ENCODE measurements at places on chromosomes 5 and 9. TPM values are rescaled to one million over a fixed set of nuclear protein-coding genes. Genes with fewer than 3 reads are reported as not detected.

The GPX8 gene
- 9.5 TPM for total RNA-seq

GRCh38 chr5:57179262-57180200 is 5.7 kb downstream of the GPBP1 start:
- H3K27me3 ChIP-seq = no peaks in the 10 kb centered on the region
- no peak overlapping the region for H3K27ac ChIP-seq
- peaks cover 12% of the 10 kb centered on the region for H3K36me3 ChIP-seq
- no peak for DNase-seq
- H3K4me1 ChIP-seq = peaks cover 61% of the 10 kb centered on the region

The C5orf34 gene
- 2.6 TPM for total RNA-seq

The IFT74 gene
- 11.6 TPM for total RNA-seq

GRCh38 chr9:86649913-86650312 is 295.7 kb upstream of the TUT7 start:
- H3K27me3 ChIP-seq = no peaks in the 10 kb centered on the region
- DNase-seq = no peak
- no peak overlapping the region for H3K27ac ChIP-seq
- H3K4me1 ChIP-seq = no peaks in the 10 kb centered on the region
- no peak overlapping the region for H3K4me3 ChIP-seq

- no peak overlapping the region for H3K27ac ChIP-seq
- H3K27me3 ChIP-seq = no peaks in the 10 kb centered on the region
- no peak overlapping the region for H3K4me3 ChIP-seq
- no peaks in the 10 kb centered on the region for H3K4me1 ChIP-seq
- DNase-seq = no peak
- H3K36me3 ChIP-seq = no peaks in the 10 kb centered on the region
Measured at GRCh38 chr9:101269591-101270283, 115.1 kb downstream of the BAAT start.

The KCNMB1 gene
- 1.5 TPM for total RNA-seq

- no peak overlapping the region for H3K4me3 ChIP-seq
- DNase-seq = no peak
- no peaks in the 10 kb centered on the region for H3K4me1 ChIP-seq
- no peaks in the 10 kb centered on the region for H3K27me3 ChIP-seq
- no peak overlapping the region for H3K27ac ChIP-seq
Measured at GRCh38 chr5:100188339-100188738, 346.8 kb upstream of the FAM174A start.

The PCDHGA6 gene
- 3.9 TPM for total RNA-seq

- H3K27ac ChIP-seq = no peak overlapping the region
- H3K27me3 ChIP-seq = no peaks in the 10 kb centered on the region
- H3K4me1 ChIP-seq = no peaks in the 10 kb centered on the region
- no peak overlapping the region for H3K4me3 ChIP-seq
- peak; percentile 48 for DNase-seq
Measured at GRCh38 chr9:114278881-114279570, 43.9 kb upstream of the ORM1 start.

DNA sequence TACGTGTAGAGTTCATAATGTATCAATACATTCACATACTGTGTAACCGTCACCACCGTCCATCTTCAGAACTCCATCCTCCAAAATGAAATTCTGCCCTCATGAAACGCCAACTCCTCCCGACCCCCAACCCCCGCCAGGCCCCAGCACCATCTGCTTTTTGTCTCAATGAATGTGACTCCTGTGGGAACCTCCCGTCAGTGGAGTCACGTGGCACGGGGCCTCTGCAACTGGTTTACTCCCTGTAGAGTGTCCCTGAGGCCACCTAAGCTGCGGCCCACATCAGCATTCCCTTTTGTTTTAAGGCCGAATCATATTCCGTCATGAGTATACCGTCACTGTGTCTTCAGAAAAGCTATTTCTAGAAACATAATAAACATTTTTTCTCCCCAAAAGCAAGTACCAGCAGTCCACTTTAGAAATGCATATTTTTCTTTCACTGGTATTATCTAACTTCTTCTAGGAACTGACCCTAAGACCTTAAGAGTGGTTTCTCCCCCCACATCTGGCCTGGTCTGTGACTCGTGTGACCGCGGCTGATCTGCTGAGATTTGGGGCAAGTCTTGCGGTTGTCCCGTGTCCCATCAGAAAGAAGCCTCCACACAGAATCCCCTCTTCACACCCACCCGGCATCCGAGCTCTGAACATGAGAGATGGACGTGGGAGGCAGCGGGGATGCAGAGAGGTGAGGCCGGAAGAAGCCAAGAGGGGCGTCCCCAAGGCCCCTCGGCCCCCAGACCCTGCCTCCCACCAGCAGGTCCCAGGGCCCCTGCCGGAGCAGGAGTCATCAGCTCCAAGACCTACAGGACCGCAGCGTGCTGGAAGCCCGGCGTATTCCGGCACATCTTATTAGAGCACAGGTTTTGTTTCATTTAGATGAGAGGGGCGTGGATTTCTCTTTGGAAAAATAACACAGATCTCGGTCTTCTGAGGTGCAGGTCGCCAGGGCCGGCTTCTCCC is 38.3 kb downstream of the SLC6A3 start:
- H3K27ac ChIP-seq = no peak overlapping the region
- H3K4me1 ChIP-seq = no peaks in the 10 kb centered on the region
- no peaks in the 10 kb centered on the region for H3K36me3 ChIP-seq

The ADAMTS6 gene
- total RNA-seq = 2.3 TPM

The YTHDC2 gene
- total RNA-seq = 21.7 TPM

The BRINP1 gene
- total RNA-seq = 1.5 TPM

Measured in upper lobe of right lung (tissue), 1 donor.